Cerebellar cortex (tissue), 1 donor: ENCODE measurements at places on chromosomes 16 and 17.

DNA sequence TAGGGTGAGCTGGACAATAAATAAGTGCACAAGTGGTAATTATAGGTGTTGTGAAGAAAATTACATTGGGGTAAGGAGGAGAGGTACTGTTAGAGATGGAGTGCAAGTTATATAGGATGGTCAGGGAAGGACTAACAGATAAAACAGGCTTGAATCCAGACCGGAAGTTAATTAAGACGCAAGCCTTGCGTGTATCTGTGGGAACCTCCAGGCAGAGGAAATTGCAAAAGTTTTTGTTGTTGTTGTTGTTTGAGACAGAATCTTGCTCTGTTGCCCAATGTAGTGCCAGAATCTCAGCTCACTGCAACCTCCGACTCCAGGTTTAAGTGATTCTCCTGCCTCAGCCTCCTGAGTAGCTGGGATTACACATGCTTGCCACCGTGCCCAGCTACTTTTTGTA, 2.4 kb upstream of the ZNF18 start:
- no peak for DNase-seq

GRCh38 chr17:43597624-43598356, 51.6 kb upstream of the ETV4 start:
- peak; percentile 70 for DNase-seq

DNA sequence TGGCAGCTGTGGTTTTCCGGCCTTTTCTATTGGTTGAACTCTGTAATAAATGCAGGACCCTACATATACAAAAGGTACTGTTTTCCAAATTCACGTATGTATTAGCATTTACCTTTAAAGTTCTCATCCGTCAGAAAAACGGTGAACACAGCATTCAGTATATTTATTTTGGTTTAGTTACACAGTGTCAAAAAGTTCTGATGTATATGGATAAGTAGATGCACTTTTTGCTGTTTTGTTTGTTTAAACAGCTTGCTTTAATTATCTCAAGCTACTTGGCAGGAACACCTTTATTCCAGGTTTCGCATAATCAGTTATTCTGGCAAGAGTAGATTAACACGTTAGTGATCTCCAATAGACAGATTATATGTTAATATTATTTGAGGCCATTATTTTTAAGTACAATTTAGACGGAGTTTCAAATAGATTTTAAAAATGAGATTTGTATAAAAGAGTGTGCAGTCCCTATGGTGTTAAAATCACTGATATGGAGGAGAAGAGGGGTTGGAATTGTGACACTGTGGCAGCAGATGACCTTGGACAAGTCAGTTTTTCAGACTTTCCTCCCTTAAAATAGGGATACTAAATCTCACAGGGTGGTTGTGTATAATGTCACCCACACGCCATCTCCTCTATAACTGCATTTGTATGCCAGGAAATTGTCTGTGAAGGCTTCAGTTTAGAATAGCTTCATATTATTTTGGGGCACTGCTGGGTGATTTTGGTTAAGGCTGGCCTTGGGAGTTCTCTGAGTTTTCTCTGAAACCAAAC, 2.1 kb downstream of the HERPUD1 start:
- DNase-seq, result no peak

GRCh38 chr17:41057547-41057946, 2.4 kb downstream of the KRTAP2-3 start:
- no peak for DNase-seq

- no peak for DNase-seq
Observed at GRCh38 chr17:50171371-50172071, 5.7 kb downstream of the SGCA start.

DNA sequence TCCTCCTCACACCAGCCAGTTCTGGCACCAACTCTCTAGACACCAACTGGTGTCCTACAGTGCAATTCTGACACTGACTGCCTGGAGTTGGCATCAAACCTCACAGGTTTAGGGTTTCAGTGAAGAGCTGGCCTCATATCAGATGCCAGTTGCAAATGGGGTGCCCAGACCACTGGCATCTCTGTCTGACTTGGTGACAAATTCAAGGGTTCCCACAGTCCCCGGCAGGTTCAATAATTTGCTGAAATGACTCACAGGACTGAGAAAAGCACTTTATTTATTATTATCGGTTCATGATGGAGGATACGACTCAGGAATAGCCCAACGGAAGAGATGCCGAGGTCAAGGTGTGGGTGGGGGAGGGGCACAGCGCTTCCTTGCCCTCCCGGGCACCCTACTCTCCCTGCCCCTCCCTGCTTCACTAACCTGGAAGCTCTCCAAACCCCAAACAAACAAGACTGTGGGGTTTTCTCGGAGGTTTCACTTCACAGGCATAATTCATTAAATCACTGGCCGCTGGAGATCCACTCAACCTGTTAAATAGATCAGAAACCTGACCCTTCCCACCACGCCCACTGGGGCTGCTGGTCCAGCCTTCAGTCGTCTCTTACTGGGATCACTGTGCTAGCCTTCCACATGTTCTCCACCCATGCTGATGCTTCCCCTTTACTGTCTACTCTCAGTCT, 1.7 kb upstream of the NLRP1 start:
- no peak for DNase-seq

- no peak for DNase-seq
Observed at GRCh38 chr17:49339354-49339753, 22.7 kb downstream of the ZNF652 start.

- DNase-seq, result no peak
Observed at GRCh38 chr16:16151315-16151714, 72.0 kb downstream of the ABCC6 start.

GRCh38 chr16:8530752-8531384, 59.4 kb downstream of the TMEM114 start:
- no peak for DNase-seq

DNA sequence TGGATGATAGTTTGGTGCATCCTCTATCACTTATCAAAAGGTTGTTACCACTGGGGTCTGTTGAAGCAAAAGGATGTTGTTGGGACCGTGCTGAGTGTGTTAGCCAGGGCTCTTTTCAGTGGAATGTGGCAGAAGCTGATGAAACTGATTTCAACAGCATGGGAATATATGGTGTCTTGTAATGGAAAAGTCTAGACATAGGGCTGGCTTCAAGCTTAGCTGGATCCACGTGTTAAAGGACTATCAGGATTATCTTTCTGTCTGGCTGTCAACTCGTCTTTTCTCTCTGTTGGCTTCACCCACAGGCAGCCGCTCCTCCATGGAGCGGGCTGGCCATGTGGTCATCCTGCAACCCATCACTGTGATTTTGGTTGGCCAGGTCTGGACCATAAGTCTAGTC, 8.7 kb downstream of the SNX29 start:
- DNase-seq, result no peak

DNA sequence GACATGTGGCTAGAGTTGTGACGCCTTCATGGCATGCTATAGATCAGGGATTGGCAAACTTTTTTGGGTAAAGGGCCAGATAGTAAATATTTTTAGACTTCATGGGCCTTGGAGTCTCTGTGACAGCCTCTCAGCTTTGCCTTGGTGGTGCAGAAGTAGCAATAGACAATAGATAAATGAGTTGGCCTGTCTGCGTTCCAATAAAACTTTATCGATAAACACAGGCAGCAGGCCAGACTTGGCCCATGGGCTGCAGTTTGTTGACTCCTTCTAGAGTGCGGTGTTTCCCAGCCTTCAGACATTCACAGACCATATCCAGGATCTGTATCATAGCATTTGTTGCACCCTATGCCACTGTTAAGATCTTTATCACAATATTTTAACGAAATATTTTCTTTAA, 76.5 kb downstream of the OR1D5 start:
- no peak for DNase-seq

- peak; percentile 75 for DNase-seq
Observed at GRCh38 chr16:12436201-12436657, 367.5 kb downstream of the CPPED1 start.

- no peak for DNase-seq
Observed at GRCh38 chr16:17496891-17497290, 26.1 kb upstream of the XYLT1 start.

DNA sequence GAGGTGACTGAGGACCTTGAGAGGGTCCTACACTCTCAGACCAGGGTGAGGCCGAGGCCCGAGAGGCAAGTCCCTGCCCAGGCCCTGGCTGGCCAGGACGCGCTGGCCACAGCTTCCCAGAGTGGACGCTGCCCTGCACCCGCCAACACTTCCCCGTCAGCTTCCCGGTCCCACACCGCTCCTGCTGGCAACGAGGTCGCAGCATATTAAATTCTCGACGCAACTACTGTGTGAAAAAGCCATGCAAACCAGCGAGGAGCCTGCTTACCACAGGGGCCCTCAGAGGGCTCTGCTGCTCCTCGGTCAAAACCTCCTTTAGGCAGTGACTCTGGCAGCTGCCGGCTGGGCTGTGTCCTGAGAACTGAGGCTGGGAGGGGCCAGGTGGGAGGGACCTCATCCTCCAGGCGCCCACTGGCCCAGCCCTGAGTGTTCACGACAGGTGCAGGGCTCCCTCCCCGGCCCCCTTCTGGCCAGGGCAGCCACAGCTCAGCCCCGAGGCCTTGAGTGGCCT, 2.1 kb upstream of the TEX19 start:
- peak; percentile 48 for DNase-seq

DNA sequence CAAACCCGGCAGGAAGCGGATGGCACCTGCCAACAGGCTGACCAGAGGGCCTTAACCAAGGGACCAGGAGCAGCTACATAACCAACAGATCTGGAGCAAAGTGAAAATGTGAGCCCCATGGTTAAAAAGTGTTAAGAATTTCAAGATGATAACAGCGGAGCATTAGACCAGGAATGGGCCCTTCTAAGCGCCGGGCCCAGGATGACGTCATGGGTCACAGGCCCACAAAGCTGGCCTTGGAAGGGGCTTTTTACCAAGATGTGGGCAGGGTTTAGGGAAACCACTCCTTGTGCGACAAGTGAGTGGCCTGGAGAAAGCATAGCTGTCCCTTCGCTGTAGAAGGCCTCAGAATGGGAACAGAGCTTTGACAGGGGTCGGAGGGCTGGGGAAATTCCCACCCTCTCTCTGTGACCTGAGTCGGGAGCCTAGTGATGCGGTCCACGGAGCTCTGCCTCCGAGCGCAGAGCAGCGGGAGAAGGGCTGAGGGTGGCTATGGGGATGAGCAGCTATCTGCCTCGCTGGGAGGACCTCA, 84.4 kb upstream of the RPL38 start:
- DNase-seq, result no peak

- DNase-seq, result no peak
Observed at GRCh38 chr16:2019921-2020831, 591 bp downstream of the NPW start.

- DNase-seq, result no peak
Observed at GRCh38 chr17:75364078-75364477, 41.4 kb downstream of the GRB2 start.

DNA sequence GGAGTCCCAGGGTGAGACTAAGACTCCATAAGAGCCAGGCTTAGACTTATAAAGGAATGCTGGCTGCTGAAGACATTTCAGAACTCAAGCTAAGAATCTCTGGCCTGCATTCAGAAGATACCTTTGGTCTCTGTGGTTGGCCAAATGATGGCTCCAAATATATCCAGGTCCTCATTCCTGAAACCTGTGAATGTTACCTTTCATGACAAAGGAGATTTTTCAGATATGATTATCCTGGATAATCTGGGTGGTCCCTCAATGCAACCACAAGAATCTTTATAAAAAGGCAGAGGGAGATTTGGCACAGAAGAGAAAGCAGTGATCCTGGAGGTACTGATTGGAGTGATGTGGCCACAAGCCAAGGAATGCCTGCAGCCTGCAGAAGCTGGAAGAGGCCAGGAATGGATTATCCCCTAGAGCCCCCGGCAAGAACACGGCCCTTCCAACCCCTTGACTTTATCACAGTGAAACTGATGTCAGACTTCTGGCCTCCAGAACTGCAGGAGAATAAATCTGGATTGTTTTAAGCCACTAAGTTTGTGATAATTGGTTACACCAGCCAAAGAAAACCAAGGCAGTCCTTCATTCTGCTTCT, 253.3 kb downstream of the SLC39A11 start:
- no peak for DNase-seq

GRCh38 chr17:43901861-43902589, 5.3 kb downstream of the MPP2 start:
- DNase-seq, result peak; percentile 46

DNA sequence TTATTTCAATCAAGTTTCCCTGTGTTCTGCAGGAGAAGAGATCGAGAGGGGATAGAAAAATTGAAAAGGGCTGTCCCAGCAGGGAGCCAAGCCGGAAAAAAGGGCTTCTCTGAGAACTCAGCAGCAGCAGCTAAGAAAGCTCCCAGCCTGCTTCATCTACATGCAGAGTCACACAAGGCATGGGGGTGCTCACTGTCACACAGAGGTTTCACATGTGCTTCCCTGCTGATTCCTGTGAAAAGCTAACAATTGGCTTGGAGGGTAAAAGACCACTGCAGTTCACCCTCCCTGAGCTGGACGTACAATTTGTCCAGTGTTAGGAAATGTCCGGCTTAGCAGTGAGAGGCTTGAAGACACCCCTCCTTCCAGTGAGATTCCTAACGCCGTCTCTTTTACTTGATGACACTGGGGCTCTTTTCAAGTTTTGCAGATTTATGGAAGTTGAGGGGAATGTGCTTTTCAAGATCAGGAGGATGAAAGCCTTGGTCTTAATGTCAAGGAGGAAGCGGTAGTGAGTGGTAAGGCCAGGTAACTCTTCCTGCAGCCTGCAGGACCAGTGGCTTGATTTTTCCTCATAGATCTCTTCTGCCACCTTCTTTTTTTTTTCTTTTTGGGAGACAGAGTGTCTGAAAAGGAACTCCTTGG, 85.6 kb downstream of the WNT3 start:
- peak; percentile 11 for DNase-seq

DNA sequence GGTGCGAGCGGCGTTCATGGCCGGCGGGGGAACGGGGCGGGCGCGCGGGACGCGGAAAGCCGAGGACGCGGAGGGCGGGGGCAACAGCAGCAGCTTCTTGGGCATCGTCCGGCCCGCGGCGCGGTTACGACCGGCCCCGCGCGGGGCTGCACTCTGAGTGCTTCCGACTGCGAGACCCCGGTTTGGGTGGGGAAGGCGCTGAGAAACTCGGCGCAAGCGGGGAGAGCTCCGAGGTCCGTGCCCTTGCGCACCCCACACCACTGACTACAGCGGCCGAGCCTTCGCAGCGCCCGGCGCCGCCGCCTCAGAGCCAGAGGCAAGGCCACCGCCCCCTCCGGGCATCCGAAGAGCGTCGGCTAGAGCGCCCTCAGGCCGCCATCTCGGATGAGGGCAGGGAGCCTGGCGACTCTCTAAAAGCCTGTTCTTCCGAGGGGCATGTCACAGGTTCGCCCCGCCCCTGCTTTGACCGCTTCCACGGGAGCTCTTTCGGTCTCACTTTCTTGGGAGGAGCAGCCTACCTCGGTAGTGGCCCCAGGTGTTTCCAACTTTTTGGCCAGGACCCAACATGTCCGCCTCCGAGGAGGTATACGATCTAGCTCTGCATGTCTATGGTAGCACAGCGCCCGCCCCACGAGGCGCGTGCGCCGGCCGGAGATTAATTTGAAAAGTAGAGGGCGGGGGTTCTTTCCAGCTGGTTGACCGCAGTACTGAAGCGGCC, at the start of gene PRPSAP1:
Gene PRPSAP1 (minus strand): TSS at position 318 of the 718 bp plus-strand sequence. CDS start 213 bp downstream, at position 105.
- DNase-seq, result peak; percentile 92
